HTR-8/SVneo (cell line): ENCODE measurements at places on chromosomes 16 and 17.

DNA sequence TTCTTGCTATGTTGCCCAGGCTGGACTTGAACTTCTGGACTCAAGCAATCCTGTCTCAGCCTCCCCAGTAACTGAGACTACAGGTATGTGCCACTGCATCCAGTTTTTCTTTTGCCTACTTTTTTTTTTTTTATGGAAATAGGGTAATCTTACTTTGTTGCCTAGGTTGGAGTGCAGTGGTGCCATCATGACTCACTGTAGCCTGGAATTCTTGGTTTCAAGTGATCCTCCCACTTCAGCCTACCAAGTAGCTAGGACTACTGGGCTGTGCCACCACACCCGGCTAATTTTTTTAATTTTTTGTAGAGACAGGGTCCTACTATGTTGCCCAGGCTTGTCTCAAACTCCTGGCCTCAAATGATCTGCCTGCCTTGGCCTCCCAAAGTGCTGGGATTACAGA lies 10.0 kb downstream of the LRRC36 start:
- no peak for DNase-seq

- peak; percentile 54 for DNase-seq
Measured at GRCh38 chr16:31301708-31302400, 42.1 kb downstream of the ITGAM start.

DNA sequence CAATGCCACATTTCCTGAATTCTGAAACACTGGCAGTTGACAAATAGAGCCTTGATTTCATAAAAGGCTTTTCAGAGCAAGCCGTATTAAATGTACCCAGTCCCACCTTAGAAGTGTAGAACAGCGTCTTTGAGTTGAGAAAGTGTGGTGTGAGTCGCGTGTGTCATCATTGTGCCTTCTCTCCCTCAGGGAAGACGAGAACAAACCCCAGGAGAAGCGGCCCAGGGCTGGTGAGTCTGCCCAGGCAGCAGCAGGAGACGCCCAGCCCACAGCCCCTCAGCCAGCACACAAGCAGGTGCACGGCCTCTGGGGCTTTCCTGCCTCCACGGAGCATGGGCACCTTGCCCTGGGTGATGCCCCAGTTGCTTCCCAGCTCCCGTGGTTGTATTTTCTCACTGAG lies 34.0 kb downstream of the CIBAR2 start:
- no peak for DNase-seq

DNA sequence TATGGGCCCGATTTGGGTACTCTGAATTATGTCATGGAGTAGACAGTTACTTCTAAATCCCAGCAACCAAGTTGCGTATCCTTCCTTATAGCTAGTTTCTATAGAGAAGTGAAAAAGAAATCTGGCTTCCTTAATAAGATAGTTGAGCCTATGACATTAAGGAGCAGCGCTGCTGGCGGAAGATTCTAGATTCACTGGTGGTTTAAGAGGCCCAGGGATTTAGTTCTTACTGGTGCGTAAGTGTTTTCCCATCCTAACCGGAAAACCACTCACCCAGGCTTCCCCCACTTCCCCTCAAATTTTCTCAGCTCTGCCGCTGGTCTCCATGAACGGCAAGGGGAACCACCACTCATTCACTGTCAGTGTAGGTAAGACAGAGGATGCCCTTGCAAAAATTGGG lies 230.4 kb downstream of the CPPED1 start:
- no peak for DNase-seq

DNA sequence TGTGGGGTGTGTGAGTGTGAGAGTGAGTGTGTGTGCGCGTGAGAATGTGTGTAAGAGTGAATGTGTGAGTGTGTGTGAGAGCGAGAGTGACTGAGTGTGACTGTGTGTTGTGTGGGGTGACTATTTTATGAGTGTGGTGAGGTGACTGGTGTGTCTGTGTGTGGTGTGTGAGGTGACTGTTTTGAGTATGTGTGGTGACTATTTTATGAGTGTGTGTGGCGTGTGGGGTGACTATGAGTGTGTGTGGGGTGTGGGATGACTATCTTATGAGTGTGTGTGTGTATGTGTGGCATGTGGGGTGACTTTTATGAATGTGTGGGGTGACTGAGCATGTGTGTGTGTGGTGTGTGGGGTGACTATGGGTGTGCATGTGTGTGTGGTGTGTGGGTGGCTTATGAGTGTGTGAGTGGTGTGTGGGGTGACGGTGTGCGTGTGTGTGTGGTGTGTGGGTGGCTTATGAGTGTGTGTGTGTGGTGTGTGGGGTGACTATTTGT lies 152.9 kb upstream of the PLCG2 start:
- DNase-seq: no peak

- no peak for DNase-seq
Measured at GRCh38 chr17:29873476-29873875, 56.6 kb downstream of the SSH2 start.

DNA sequence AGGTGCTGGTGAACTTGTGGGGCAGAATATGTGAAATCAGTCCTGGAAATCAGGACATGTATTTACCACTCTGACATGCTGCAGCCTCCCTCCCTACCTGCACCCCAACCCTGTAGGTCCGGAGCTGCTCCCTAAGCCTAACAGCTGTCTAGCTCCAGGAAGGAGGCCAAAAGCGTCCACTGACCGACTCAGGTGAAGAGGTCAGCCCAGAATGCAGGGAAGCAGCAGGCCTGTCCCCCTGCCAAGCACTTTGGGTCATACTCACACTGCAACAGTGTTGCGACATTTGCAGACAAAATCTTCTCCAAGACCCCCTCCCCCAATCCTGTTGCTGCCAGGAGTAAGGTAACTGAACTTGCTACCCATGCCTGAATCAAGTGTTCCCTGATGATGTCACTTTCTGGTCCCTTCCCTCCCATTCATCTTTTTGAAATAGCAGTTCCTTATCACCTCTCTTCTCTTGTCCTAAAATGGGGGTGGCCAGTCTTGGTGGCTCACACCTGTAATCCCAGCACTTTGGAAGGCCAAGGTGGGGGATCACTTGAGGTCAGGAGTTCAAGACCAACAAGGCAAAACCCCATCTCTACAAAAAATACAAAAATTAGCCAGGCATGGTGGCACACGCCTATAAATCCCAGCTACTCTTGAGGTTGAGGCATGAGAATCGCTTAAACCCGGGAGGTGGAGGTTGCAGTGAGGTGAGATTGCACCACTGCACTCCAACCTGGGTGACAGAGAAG lies 1.3 kb upstream of the ACLY start:
- DNase-seq: no peak

- no peak for DNase-seq
Measured at GRCh38 chr16:68300734-68301459, 9.8 kb downstream of the SLC7A6OS start.

DNA sequence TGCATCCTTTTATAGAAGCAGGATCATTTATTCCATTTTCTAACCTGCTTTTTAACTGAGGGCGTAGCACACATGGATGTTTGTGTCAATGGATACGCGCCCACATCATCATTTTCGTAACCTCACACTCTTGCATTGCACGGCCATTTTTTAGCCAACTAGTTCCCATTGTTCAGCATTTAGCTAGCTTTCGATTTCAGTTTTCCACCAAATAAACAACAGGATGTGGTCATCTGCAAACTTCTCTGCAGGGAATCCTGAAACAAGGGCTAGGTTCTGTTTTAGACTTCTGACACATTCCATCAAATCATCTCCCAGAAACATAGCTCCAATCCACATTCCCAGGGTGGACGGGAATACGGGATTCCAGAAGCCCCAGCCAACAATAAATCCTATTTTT lies 6.4 kb downstream of the CYB561 start:
- DNase-seq: no peak

DNA sequence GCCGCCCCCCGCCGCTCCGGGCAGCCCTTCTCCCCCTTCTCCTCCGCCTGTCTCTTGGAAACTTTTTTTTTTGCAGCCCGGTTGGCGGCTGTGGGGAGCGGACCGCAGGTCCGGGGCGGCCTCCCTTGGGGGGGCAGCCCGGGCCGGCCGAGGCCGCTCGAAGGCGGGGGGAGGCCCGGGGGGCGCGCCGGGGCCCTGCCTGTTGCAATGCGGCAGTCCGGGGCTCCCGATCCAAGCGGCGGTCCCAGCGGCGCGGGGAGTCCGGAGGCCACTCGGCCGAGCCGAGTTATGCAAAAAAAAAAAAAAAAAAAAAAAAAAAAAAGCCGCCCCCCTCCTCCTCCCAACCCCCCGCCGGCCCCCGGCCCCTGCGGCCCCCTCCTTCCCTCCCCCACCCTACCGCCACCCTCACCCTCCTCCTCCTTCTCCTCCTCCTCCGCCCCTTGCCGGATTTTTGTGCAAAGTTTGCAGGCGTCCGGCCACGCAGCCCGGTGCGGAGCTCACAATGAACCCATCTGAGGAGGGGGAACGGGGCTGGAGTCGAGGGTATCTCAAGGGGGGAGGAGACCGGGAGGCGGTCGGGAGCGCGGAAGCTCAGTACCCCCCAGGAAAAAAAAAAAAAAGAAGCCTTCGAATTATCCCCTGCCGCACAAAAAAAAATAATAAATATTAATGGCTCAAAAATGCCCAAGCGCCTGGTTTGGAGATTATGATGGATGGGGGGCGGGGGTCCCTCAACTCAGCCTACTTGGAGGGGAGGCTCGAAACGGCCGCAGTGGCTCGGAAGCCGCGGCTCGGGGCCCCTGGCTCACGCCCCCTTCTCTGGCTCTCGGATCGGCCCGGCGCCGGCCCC lies at the start of gene ZNF423:
Gene ZNF423 (minus strand): TSS at position 291 of the 850 bp plus-strand sequence. CDS start 338 bp downstream, outside the sequence.
- no peak for DNase-seq

DNA sequence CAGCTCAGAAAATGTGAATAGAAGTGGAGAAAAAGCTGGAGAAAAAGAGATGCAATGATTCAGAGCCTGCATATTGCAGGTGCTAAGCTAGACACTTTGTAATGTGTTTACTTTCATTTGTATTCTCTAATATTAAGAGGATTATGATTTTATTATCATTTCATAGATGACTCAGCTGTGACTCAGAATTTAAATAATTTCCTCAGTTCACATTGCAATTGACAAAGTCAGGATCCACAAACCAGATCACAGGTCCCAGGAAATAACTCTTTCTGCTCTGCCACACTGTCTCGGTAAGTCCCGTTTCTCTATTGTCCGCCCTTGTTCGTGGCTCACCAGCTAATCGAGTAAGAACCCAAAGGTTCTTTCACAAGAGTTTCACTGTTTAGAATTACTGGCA lies 235.4 kb upstream of the MON1B start:
- no peak for DNase-seq

GRCh38 chr17:16943541-16944333 lies 28.2 kb downstream of the TNFRSF13B start:
- no peak for DNase-seq

- peak; percentile 82 for DNase-seq
Measured at GRCh38 chr17:18257268-18257981, 1.1 kb downstream of the FLII start.

DNA sequence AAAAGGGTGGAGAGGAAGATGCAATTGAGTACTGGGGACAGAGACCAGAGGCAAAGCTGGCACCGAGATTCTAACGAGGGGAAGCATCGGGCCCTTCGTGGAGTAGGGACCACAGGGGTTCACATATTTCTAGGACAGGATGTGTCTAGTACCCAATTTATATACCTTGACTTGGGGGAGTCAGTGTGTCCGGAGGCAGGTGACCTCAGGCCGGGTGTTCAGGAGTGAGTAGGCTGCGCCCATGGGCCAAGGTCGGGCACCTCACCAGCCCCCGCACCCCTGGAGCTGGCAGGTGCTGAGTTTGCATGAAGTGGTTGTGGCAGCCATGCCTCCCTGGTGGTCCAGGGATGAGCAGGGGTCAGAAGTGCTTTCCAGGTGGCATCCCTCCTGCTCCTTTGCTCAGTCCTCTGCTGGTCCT lies 8.6 kb upstream of the NXPH3 start:
- DNase-seq: no peak

DNA sequence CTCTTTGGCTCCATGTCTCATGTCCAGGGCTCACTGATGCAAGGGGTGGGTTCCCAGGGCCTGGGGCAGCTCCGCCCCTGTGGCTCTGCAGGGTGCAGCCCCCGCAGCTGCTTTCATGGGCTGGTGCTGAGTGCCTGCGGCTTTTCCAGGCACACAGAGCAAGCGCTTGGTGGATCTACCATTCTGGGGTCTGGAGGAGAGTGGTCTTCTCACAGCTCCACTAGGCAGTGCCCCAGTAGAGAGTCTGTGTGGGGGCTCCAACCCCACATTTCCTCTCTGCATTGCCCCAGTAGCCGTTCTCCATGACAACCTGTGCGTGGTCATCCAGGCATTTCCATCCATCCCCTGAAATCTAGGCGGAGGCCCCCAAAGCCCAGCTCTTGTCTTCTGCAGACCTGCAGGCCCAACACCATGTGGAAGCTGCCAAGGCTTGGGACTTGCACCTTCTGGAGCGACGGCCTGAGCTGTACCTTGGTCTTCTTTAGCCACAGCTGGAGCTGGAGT lies 5.2 kb downstream of the IL32 start:
- DNase-seq: no peak

- DNase-seq: no peak
Measured at GRCh38 chr17:59621771-59622170, 2.1 kb downstream of the CLTC start.

GRCh38 chr17:5373112-5373511 lies 46.4 kb downstream of the NUP88 start:
- no peak for DNase-seq

DNA sequence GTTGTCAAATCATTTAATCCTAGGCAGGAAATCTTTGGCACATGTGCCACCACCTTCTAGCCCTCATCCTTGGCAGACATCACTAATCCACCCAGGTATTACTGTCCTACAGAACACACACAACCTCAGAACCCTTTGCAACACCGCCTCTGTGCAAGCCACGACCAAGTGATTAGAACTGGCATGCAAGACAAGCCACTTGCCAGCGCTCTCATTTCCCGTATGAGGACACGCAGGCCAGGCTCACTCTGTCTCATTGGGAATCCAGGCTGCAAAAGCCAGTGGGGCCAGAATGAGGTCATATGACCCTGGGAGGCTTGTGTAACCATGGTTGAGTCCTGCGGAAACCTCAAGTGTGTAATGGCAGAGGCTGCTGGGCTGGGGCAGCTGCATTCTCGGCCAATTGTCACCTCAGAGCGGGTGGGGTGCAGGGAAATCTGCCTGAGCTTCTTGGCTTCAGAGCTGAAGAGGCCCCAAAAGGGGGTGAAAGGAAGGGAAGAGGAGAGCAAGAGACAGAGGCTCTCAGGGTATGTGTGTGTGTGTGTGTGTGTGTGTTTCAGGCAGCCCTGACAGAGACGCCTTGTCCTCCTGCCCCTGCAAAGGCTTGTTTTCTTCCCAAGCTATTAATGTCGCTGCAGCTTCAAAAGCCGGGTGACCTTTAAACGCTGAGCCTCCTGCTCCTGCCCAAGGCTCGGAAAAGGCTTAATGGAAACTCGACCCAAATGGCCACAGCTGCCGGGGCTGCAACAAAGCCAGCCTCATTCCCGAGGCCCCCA lies 43.2 kb upstream of the MRPS23 start:
- DNase-seq: peak; percentile 85
